ENCODE measurements at places on chromosomes 6 and 20.

DNA sequence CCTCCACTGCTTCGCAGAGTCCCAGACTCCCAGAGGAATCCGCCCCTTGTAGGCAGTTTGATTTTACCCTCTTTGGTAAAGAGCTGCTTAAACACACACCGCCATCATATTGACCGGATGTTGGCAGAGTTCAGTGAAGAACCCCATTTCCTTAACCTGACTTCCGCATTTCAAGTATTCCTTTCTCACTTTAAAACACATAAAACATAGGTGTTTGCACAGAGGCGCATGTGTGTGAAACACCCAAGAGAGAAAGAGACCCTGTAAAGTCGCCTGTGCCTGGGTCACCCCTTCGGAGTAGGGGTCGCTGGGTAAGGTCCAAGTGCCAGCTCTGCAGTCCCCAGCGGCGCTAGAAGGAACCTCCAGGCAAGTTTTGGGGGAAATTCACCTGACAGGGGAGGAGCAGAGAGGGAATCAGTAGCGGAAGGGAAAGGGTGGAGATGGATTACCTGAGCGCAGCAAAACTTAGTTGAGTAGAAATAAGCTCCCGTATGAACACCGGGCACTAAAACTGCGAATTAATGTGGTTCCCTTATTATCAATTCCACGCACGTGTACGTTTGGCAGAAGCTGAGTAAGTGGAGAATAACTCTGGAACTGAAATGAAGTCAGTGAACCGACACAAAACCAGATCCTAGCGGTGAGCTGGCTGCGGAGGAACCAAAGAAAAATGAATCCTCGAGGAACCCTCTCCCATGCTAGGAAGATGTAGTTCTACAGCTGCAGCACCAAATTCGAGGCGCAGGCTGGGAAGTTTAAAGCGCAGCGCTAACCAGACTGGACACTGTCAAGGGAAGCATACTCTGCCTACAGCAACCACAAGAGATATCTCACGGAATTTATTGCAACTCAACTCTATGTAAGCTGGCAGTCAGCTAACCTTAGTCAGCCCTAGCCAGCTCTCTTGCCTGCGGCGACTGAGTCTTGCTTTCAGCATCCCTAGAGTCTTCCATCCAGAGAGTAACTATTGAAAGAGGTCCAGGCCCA lies 3.5 kb upstream of the HTR1B start:
- no peak for DNase-seq

GRCh38 chr6:154408891-154409500 lies 52.4 kb upstream of the IPCEF1 start:
- no peak for DNase-seq

DNA sequence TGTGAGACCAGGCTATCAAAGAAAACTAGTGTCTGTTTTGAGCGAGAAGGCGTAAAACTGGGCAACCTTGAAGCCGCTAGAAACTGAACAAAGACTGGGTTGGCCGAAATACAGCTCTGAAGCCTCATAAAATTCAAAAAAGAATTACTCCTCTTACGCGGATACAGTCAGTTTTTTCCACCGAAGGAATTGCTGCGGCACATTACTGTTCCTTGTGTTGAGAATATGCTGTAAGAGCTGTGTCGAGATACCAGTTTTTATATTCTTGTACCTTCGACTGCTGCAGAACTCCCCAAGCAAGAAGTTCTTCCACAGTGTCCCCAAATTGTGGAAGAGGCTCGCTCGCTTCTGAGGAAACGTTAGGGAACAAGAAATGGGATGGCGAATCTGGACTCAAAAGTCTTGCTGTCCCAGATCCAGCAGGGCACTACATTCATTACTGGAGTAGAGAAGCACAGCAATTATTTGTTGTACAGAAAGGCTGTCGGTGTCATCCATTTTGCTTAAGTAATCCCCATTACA lies 523 bp upstream of the COX7A2 start:
- DNase-seq: peak; percentile 34

- DNase-seq: peak; percentile 57
Measured at GRCh38 chr20:24100370-24101011, 111.9 kb upstream of the GGTLC1 start.

GRCh38 chr6:71396410-71396801 lies 107.8 kb downstream of the OGFRL1 start:
- DNase-seq: no peak

DNA sequence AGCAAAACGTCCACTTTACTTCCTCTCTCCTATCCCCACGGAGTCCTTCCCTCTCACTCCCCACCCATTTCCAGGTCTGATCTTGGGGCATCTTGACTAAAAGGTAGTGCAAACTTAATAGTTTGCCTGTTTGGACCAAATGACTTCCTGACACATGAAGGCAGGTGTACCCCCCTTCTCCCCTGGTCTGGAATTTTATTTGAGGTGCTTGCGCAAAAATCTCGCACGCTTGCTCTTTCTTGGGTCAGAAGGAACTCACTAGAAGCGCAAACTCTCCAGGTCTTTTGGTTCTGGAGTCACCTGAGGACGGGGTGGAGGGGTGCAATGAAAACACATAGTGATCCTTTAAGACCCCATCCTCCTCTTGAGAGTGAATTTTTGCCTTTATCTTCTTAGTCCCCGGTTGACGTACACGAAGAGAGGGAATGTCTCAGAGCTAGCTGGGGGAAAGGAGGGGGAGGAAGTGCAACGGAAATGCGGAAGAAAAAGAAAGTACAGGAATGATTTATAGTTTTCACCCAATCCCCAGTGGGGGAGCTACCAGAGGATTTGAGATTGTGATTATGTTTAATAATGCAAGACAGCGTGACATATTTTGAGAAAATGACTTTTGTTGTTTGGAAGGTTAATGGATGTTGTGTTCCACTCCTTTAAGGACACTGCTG lies 4.9 kb downstream of the ADGRB3 start:
- DNase-seq: no peak

Measured in right hindlimb (tissue), 1 donor.